ENCODE measurements at places on chromosomes 13 and 19.
A peak's percentile ranks its signal among the peaks of the same experiment; 100 is the strongest.

GRCh38 chr19:12064590-12065538, at the start of gene ZNF844:
ZNF844 (plus strand) TSS chr19:12064731; CDS start chr19:12064874, 143 bp downstream.
- DNase-seq = peak; percentile 48

- DNase-seq = no peak
Measured at GRCh38 chr19:42555801-42556200, 27.5 kb upstream of the CEACAM1 start.

- no peak for DNase-seq
Measured at GRCh38 chr13:44783994-44784707, 205.1 kb downstream of the NUFIP1 start.

DNA sequence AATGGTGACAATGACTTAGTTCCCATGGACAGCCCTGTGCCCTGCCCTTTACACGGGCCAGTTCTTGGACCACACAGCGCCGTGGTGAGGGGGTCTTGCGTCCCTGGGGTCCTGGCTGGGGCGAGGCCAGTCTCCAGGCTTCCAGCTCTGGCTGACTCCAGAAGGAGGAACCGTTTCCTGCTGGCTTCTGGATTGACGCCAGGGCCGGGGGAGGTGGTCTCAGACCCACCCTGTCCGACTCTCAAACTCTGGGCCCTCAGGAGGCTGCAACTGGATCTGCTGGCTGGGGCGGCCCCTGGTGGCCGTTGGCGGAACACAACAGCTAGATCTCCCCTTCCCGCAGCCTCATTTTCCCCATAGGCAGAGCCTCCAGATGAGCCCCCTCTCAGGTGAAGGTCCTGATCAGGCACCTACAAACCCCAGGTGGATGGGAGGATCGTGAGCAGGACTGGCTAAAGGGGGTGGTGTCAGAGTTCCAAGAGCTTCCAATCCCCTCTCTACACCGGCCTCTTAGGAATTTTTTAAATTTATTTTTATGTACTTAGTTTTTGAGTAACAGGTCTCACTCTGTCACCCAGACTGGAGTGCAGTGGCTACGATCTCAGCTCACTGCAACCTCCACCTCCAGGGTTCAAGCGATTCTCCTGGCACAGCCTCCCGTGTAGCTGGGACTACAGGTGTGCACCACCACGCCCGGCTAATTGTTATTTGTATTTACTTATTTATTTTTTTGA, 8.0 kb downstream of the CCDC194 start:
- DNase-seq = peak; percentile 56

DNA sequence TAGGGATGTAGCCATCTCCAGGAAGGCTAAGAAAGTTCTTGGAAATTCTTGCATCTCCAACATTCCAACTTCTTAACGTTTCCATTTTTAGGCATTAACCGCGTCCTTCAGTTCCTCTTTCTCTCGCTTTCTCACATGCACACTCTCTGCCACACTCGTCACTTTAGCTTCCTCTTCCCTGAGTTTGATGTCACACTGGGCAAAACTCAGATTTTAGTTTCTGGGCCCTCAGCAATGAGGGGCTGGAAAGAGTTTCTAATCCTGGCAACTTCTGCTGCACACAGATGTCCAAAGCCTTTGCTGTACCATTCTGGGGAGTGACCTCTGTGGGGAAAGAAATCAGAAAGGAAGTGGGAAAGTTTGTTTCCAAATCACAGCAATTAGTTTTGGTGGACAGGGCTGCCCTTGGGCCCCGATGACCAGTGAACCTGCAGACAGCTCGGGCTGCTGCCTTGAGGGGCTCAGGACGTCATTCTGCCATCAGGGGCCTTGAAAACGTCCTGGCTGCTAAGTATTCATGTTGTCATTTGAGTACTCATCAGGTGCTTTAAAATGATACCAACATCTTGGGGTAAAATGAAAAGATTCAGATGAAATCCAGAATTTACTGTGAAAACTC, 89.3 kb downstream of the KL start:
- no peak for DNase-seq

DNA sequence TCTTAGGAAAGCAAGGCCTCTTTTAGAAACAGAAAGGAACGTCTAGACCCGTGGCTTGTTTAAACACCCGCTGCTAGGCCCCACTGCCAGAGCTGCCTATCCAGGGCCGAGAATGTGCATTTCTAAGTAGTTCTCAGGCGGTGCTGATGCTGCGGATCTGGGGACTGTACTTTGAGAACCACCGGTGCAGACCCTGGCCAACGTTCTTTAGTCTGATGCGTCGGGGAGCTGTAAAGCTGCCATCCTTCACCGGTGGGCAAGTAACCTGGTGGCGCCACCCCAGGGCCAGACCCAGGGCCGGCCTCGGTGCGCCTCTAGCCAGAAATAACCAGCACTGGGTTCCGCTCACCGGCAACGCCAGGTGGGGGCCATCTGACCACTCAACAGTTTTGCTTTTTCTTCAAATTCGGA, 47.1 kb downstream of the TGDS start:
- no peak for DNase-seq

DNA sequence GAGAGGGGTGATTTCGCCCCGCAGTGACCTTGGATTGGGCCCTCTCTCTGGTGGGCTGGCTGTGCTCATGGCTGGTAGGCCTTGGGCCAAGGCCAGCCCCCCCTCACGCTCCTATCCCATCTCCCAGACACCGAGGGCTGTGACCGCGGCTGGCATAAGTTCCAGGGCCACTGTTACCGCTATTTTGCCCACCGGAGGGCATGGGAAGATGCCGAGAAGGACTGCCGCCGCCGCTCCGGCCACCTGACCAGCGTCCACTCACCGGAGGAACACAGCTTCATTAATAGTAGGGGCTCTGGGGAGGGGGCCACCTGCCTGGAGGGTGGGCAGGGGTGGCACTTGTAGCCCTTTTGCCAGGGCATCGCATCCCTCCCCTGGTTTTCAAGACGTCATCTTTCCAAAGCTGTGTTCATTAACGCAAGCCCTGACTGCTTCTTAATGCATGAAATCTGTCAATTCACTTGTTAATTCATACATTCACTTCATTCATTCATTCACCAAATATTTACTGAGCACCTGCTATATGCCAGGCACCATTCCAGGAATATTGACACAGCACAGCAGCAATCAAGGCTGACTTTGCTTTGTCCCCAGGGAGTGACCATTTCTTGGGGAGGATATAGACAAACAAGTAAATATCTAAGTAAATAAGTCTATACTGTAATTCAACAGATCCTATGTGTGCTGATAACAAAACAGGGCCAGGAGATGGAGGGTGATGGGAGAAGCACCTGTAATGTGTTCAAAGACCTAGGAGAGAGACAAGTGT, 26.6 kb downstream of the NCAN start:
- DNase-seq = no peak

Data from CD4-positive, alpha-beta memory T cell (primary cell).